ENCODE measurements at places on chromosomes 13 and 19.

DNA sequence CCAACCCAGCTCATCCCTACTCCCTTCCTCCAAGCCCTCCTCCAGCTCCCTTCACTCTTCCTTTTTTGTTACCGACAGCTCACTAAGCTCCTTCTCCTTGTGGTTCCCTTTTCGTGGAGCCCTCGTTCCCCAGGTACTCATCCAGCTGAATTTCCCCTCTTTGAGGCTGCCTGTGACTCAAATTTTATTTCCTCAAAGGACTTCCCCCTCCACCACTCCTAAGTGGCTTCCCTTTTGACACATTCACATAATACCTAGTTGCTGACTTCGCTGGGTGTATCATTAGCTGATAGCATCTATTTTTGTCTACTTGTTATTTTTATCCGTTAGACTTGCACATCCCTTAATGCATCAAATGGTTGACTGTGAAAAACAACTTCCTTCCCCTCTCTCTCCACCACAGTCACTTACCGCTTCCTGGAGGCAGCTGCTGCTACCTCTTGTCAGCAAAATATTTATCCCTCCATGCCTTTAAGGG, 14.5 kb downstream of the FFAR2 start:
- peak; percentile 70 for DNase-seq

DNA sequence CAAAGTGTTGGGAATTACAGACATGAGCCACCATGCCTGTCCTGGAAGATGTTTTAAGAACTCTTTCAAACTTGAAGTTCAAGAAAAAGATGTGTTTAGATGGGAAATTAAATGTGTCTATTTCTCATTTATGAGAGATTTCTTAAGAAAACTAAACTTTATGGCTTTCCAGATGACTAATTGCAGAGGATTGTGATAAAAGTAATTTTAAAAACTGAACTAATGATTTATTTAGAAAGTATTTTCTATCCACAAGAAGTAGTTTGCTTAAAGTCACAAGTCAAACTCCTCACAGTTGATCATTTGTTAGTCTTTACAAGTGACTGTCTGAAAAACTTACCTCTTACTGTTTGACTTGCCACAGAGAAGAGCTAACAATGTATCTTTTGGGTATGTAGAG, 89.6 kb upstream of the SPRY2 start:
- DNase-seq, result no peak

GRCh38 chr13:84894749-84895148, 904.5 kb downstream of the SLITRK6 start:
- DNase-seq, result no peak

GRCh38 chr13:111327730-111328573, 7.5 kb downstream of the TEX29 start:
- DNase-seq, result no peak

DNA sequence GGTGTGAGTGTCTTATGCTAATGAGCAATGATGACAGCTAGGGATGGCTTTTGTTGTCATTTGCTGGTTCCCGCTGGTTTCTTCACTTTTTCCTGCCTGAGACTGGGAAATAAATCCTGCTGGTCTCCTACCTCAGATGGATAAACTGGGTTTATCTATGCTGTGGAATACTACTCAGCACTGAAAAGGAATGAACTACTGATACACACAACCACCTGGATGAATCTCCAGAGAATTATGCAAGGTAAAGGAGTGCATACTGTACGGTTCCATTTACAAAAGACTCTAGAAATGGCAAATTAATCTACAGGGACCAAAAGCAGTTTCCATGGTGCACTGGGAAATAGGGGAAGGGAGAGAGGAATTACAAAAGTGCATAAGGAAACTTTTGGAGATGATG, 41.2 kb upstream of the UBE2L5 start:
- DNase-seq, result no peak

All from CD4-positive, alpha-beta T cell treated with Interferon alpha-2 for 1 hour (primary cell).